ENCODE measurements at places on chromosomes 2 and 18.
A peak's percentile ranks its signal among the peaks of the same experiment; 100 is the strongest.

DNA sequence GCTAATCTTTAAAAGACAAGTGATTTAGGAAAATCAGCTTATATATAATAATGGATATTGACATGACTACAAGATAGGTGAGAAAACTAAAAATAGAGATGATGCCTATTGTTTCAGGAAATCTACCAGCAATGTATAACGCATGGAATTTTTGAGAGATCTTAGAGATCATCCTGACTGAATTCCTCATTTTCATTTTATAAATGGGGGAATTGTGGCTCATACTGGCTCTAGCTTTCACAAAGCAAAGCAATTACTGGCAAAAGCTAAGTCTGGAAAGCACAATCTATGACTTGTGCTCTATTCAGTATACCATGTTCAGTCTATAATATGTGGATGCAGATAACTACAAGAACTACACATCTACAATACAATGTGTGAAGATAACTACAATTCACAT is 51.9 kb upstream of the FANCL start:
- no peak for DNase-seq

DNA sequence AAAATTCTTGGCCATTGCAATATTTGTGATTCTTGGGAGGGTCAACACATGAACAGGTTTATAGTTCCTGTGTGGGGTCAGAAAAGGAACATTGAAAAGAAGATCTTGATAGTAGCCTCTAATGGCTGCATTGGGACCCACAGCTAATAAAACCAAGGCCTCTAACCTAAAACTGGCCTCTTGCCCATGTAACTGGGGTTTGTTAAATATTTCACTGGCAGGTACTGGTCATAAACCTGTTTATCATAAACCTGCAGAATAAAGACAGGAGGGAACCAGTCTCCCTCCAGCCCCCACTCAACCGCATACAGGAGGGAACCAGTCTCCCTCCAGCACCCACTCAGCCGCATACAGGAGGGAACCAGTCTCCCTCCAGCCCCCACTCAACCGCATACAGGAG is 125.3 kb downstream of the PXDN start:
- no peak for DNase-seq

DNA sequence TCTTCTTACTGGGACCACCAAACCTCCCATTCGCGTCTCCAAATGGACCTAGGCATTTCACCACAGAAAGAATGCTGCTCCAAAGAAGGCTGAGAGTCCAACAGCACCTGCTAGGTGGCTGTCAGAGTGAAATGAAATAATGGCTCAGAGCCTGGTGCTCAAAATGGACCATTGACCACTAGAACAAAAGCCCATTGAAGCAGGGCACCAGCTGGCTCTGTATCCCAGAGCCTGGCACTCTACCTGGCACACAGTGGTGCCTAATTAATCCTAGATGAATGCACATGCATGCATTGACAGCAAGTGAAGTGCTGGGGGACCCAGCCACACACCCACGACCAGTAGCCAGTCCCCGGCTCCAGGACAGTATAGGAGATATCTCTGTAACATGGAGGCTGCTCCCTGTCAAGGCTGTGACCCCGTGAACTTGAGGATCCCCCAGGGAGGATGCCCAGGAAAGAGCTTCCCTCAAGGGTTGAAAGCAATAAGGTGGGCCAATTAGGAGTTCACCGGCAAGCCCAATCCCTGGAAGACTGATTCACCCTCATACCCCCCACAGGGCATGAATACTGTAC is 261.3 kb downstream of the TNS1 start:
- peak; percentile 38 for DNase-seq

- DNase-seq: no peak
Observed at GRCh38 chr2:215532844-215533243, 97.0 kb upstream of the FN1 start.

DNA sequence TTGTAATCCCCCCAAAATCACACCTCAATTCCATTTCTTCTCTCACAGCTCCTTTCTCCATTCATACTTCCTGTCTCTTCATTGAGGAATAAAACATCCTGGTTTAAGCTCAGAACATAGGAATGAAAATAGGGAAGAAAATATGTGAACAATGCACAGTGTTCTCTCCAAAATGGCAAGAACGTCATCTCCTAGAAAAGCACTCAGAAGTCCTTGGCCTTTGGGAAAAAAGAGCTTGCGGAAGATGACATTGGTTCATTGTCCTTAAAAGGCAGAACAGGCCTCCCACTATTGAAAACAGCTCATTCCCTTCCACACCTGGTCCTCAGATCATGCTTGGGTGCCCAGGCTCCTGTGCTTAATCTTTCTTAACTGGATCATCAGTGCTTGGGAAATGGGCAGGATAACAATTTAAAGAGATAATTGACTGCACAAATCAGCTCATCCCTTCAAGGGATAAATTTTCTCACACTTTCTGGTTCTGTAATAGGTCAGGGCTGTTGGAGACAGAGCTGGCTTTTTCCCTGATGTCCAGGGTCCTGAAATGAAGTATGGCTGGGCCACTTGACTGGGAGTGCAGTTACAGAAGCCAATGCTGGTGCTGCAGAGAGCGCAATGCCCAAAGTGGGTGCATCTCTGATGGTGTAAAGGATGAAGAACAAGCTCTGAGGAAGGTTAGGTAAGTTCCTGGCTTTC is 69.2 kb downstream of the MARCHF4 start:
- DNase-seq: no peak

- no peak for DNase-seq
Observed at GRCh38 chr18:73656691-73657090, 490.9 kb downstream of the FBXO15 start.

- no peak for DNase-seq
Observed at GRCh38 chr2:154698721-154699574, 453 bp downstream of the KCNJ3 start.

GRCh38 chr18:74980669-74981068 is 228.3 kb downstream of the PTGR3 start:
- DNase-seq: peak; percentile 28

GRCh38 chr2:148901142-148901541 is 26.1 kb downstream of the KIF5C start:
- DNase-seq: no peak

- no peak for DNase-seq
Observed at GRCh38 chr2:148670773-148671172, 26.2 kb downstream of the EPC2 start.

DNA sequence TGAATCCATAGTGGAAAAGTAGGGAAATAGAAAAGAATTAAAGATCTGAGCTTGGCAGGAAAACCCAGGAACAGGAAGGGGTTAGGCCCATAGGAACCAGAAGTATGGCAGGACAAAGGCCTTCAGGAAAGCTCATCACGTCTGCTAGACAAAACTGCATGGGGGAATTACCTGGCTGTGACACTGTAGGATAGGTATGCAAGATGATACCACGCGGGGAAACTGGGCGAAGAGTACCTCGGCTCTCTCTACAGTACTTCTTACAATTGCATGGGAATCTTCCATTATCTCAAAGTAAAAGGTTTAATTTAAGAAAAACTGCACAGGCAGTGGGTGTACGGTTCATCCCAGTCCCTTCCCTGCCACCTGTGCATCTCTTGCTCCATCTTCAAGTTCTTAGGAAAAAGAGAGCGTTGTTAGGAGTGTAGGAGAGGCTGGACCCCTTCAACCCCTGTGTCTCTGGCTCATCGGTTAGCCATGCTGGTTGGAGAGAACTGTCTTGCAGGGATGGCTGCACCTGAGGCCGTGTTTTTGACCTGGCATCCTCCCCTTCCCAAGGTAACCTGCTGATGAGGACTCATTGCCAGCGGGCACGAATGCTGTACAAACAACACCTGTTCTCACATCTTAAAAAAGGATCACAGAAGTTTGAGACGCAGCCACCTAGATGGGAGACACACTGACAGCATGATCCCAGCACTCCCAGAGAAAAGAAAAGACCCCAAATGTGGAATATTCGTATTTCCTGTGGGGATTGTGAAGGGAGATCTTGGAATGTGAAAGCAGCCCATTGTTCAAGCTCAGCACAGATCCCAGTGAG is 120.5 kb upstream of the COPS8 start:
- DNase-seq: no peak

- DNase-seq: no peak
Observed at GRCh38 chr2:149064856-149065630, 26.5 kb downstream of the LYPD6B start.

- no peak for DNase-seq
Observed at GRCh38 chr2:151634736-151635467, 99.4 kb downstream of the NEB start.

DNA sequence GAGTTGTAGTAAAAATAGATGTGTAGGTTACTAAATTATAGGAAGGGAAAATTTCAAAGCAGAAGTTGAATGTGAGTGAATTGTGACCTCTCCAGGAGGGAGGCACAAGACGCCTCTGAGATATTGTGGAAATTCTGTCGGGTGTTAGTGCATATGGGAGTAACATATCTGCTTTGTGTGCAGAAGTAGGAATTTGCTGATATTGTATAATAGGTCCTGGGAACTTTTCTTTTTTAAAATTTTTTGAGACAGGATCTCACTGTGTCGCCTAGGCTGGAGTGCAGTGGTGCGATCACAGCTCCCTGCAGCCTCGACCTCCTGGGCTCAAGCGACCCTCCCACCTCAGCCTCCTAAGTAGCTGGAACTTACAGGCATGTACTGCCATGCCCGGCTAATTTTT is 34.7 kb downstream of the UBXN4 start:
- DNase-seq: no peak

DNA sequence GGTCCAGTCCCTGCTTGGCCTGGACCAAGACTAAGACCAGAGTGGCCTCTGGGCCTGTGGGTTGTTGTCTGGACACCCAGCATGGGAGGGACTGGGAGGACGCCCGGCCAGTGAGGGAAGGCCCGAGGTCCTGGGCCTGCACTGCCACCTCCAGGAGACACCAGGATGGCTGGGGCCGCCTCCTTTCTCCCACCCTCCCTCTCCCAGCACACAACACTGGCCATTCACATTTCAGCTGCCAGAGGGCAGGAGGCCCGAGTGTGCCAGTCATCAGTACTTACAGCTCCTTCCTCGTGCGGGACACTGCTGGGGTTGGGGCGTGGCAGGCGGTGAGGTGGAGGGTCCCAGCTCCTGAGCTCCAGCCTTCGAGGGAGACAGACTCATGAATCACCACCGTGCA is 133.5 kb downstream of the ASB1 start:
- DNase-seq: no peak

GRCh38 chr2:71833855-71834560 is 313.7 kb downstream of the CYP26B1 start:
- DNase-seq: no peak

DNA sequence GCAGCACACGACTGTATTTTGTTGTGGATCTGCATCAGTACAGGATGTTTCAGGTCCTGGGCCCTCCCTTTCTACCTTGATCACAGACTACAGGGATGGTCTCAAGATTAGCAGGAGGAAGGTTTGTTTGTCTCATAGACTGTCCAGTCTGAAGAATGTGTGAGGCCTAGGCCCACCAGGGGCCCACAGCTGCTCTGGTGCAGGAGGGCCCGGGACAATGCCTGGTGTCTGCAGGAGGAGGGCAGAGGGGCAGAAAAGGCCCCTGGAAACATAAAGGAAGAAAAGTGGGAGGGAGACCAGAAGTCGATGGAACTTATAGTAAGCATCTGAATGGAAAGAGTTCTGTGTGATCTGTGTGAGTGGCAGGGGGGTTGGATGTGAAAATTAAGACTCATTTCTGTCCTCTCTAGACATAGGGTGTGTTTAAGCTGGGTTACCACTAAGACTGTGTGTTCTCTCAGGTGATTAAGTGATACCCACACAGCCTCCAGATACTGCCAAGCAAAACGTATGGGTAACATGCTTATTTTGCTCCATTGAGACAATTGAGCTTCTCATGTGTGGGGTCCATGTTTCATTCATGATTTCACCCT is 33.4 kb upstream of the LPIN2 start:
- DNase-seq: no peak

DNA sequence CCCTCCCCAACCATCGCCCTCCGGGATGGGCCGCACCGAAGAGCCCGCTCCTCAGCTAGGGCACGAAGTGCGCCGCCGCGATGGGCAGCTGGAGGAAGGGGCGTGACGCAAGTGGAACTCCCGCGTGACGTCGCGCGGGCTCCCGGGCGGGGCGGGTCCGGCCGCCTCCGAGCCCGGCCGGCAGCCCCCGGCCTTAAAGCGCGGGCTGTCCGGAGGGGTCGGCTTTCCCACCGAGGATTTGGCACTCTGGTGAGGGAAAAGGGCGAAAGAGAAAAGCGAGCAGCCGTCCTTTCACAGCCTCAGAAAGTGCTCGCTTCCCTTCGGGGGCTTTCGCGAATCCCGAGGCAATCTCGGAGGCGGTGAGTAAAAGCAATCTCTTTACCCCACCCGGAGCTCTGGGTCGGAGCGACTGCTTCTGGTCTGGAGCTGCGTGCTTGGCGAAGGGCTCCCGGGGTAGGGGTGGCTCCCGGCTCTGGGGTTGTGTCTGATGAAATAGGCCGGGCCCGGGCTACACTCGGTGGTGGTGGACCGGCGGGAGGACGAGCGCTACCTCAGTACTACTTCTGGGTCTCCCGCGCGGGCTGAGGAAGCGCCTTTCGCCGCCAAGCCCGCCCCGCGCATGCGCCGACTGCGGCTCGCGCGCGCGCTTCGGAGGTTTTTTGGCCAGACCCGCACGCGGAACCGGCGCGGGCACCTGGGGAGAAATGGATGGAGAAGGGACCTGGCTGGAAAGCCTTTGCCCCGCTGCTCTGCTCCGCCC is at the start of gene RBBP8:
Gene RBBP8, plus strand, starts transcription at position 123 of the 760 bp plus-strand sequence. CDS start 3,524 bp downstream, outside the sequence.
- DNase-seq: peak; percentile 81

GRCh38 chr2:163182764-163183354 is 344.3 kb upstream of the KCNH7 start:
- DNase-seq: no peak

GRCh38 chr2:212956665-212957607 is 194.5 kb downstream of the IKZF2 start:
- no peak for DNase-seq

- no peak for DNase-seq
Observed at GRCh38 chr2:107728586-107728985, 98.1 kb upstream of the RGPD4 start.

- DNase-seq: no peak
Observed at GRCh38 chr2:170742896-170743529, 27.2 kb upstream of the ERICH2 start.

DNA sequence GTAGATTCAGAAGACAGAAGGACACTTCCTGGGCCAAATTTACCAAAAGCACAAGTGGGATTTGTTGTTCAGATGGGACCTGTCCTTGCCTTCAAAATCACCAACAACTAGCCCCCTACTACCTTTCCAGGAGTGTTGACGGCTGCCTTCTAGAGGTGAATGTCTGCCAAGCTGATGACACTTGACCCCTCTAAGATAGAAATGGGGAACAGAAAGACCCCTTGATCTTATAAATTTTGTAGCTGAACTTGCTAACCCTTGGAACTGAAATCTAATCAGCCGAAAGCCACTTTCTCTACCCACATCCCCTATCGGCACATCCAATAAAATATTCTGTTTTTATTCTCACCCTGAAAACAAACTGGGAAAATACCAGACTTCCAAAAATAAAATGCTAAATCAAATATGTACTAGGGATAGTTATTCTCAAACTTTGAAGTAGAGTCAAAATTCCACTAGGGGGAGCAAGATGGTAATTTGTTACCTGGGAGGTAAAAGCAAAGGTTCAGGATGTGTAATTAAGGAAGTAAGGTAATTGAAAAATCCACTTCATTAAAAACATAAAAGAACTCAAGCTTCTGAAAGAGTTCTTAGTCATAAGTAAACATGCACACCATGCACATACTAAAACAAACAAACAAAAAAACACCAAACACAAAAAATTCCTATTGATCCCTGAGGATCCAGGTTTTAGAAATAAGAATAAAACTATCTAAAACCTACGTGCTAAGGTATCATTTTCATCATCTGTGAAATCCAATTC is 119.2 kb downstream of the ANKRD44 start:
- DNase-seq: no peak

GRCh38 chr2:138190999-138191398 is 226.7 kb downstream of the HNMT start:
- no peak for DNase-seq

GRCh38 chr2:126536605-126537200 is 119.3 kb upstream of the GYPC start:
- DNase-seq: no peak

All from hypothalamus (tissue), 51 donors.